ENCODE measurements at places on chromosomes 7 and 10.

DNA sequence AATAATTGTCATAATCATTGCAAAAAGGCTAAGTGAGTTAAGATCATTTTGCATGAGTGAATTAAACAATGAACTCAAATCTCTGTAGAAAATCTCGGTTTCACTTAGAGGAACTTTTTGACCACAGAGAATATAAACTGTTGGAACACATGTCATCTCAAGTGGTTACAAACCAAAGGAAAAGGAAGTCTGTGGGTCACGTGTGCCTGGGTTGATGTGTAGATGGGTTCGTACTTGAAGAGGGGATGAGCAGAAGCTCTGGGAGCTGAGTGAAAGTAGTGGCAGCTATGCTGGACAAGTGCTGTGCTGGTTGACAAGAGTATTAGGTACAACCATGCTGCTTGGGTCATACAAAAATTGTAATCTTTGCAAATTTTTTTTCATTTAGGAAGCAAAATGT is 35.0 kb downstream of the GLRX3 start:
- DNase-seq: peak; percentile 45

GRCh38 chr7:129210256-129210988 is 14.4 kb upstream of the AHCYL2 start:
- DNase-seq: peak; percentile 56

GRCh38 chr10:121696854-121697253 is 98.6 kb upstream of the FGFR2 start:
- DNase-seq: no peak

- DNase-seq: no peak
Measured at GRCh38 chr7:156751319-156751718, 110.7 kb downstream of the RNF32 start.

GRCh38 chr10:69490876-69491275 is 39.6 kb downstream of the TSPAN15 start:
- DNase-seq: no peak

GRCh38 chr7:28920424-28920823 is 37.7 kb downstream of the TRIL start:
- DNase-seq: no peak

GRCh38 chr10:69902835-69903535 is 101.3 kb downstream of the COL13A1 start:
- DNase-seq: no peak

Data from CD4-positive, alpha-beta T cell treated with Interleukin-10 for 1 hour (primary cell).